ENCODE measurements at places on chromosomes 2 and 18.

GRCh38 chr2:29456429-29456828 lies 341.2 kb downstream of the CLIP4 start:
- DNase-seq, result no peak

GRCh38 chr2:1653956-1654695 lies 90.2 kb downstream of the PXDN start:
- DNase-seq, result no peak

DNA sequence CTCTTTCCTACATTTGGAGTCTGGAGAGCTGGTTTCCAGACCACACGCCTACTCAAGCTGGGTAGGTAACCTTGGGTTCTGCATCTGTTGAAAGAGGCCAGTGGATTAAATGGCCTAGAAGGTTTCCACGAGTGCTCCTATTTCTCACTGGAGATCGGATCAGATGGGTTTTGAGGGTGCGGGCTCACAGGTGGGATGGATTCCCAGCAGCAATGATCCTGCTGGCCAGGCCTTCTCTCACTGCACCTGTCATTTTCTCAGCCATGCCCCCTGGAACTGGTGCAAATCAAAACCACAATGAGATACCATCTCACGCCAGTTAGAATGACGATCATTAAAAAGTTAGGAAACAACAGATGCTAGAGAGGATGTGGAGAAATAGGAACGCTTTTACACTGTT lies 747.5 kb upstream of the RAB6C start:
- no peak for DNase-seq

DNA sequence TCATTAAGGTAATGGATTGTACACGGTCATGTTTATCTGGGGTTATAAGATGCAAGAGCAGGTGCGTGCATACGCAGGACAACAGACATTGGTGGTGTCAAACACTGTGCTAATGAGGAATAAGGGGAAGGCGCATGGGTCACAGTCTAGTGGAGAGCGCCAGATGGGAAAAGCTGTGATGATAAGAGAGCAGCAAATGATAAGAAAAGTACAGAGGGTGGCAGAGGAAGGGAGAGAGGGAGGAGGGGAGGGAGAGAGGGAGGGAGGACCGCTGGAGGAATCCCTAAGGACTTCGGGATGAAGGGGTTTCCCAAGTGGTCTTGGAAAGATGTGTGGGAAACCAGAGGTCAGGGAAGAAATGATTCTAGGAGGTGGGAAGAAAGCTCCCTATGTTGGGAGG lies 2.9 kb downstream of the TNFRSF11A start:
- DNase-seq, result no peak

DNA sequence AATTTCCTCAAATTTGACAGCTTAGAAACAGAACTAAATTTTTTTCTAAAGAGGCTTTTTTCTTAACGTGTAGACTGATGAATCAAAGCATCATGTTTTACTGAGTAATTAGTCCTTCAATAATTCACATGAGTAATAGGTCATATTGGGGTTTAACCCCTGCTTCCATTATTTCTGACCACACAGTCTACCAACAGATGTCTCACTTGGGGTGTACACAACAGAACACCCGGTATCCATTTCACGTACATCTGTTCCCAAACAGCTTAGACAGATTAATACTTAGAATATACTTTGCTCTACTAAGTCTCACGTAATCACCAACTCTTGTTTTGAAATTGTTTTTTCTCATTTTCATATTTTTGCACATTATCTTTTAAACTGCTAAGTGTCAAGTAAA lies 14.8 kb downstream of the CERKL start:
- DNase-seq, result no peak

GRCh38 chr2:114488841-114489530 lies 46.5 kb downstream of the DPP10 start:
- no peak for DNase-seq

- DNase-seq, result no peak
Observed at GRCh38 chr2:3195641-3196476, 181.8 kb downstream of the EIPR1 start.

DNA sequence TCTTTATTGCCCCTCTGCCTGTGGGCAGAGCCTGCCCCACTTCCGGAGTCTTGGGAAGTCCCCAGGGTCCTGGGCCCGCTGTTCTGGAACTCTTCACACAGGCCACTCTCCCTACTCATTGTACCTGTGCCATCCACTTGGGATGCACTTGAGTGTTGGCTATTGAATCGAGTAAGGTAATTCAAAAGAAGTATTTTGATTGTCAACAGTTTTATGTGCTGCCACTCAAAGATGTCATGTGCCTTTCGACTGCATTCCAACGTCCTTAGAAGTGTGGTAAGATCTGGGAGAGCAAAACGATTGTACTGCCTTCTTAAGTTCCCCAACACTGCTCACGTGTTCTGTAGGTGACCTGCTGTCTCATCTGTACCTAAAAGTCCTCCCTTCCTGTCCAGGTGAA lies 77.0 kb upstream of the SMIM21 start:
- no peak for DNase-seq

DNA sequence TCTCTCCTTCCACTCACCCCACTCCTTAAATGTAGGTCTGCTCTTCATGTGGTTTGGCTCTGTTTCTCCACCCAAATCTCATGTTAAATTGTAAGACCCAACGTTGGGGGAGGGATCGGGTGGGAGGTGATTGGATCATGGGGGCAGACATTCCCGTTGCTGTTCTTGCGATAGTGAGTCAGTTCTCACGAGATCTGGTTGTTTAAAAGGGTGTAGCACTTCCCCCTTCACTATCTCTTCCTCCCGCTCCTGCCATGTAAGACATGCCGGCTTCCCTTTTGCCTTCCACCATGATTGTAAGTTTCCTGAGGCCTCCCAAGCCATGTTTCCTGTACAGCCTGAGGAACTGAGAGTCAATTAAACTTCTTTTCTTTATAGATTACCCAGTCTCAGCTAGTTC lies 1044.5 kb upstream of the POU3F3 start:
- DNase-seq, result no peak

- DNase-seq, result no peak
Observed at GRCh38 chr2:53945538-53945937, 25.3 kb downstream of the PSME4 start.

GRCh38 chr2:36789181-36789804 lies 92.8 kb downstream of the VIT start:
- DNase-seq, result no peak

GRCh38 chr2:96121414-96121813 lies 5.0 kb upstream of the ADRA2B start:
- no peak for DNase-seq

DNA sequence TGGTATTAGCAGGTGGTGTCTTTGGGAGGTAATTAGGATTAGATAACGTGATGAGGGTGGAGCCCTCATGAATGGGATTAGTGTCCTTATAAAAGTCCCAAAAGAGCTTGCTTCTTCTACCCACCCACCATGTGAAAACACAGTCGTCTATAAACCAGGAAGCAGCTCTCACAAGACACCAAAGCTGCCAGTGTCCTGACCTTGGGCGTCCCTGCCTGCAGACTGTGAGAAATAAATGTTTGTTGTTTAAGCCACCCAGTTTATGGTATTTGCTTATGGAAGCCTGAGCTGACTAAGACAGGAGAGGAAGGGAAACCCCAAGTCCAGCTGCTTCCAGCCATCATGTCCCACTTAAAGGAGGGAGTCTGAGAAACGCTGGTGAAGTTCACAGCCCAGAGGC lies 13.6 kb downstream of the ADI1 start:
- no peak for DNase-seq

GRCh38 chr2:54864727-54865126 lies 141.3 kb downstream of the EML6 start:
- DNase-seq, result no peak

DNA sequence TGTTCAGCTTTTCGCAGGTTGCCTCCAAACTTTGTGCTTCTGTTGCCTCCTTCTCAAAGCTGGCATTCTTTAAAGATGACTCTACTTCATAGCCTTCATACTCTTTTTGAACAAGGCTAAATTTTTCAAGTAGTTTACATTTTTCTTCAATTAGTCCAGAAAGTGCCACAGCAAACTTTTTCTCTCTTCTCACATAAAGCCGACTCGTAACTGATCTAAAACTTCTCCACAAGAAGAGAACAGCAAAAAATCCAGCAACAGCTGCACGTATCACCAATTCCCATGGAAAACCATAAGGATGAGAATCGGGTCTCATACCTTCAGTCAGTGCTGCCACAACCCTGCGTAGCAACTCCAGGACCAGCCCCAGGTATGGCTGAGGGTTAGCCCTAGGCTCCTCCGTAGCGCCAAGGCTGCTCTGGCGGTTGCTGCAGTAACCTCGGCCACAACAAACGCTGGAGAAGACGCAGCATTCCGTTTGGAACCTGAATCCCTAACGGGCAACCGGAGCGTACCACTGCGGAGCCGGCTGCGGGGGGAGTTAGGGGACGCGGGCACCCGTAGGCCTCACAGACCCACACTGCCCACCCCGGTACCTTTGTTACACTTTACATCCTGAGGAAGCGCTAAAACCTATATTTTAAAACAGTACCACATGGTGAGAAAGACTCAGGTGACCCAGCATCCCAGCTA lies at the start of gene CTAGE1:
CTAGE1 (minus strand) TSS at position 420 of the 693 bp plus-strand sequence; CDS start at position 316, 104 bp downstream.
- no peak for DNase-seq

DNA sequence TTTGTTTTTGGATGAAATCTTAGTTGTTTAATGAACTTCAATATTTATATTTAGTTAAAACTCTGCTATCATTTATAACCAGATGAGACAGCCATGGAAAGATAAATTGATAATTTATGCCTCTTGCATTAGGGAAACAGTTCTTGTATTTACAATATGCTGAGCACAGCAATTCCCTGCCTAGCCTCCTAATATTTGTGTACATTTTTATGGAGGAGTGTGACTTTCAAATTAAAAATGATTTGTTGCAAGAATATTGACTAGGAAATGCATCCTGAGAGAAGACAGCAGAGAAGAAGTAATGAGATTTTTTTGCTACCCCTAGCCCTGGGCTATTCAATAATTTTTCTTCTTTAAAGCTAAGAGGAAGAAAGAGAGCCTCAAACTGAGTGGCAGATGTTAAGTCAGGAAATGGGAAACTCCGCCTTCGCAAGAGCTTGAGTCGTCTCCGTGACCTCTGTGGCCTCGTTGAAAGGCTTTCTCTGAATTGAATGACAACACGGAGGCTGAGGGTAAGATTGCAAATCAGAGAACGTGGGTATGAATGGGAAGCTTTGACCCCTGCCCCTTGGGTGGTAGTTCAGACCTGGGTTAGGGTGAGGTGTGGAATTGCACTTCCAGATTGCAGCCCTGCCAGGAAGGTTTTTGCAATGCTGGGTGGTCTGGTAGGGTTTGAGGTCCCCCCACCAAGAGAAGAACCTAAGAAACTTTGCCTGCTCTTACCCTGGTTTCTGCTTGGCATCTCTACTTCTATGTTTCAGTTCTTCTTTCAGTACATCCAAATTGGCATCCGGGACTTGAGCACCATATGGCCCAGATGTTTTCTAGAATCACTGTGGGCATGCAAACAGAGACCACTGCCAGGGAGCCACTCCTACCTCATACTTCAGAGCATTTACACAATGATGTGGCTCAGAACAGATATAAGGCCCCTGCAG lies 210.3 kb upstream of the RBMS1 start:
- DNase-seq, result no peak

- no peak for DNase-seq
Observed at GRCh38 chr2:96197546-96198255, 10.9 kb downstream of the STARD7 start.

Data from midbrain (tissue), 1 donor.